AML-193 (cell line): ENCODE measurements at places on chromosomes 16 and 17.

DNA sequence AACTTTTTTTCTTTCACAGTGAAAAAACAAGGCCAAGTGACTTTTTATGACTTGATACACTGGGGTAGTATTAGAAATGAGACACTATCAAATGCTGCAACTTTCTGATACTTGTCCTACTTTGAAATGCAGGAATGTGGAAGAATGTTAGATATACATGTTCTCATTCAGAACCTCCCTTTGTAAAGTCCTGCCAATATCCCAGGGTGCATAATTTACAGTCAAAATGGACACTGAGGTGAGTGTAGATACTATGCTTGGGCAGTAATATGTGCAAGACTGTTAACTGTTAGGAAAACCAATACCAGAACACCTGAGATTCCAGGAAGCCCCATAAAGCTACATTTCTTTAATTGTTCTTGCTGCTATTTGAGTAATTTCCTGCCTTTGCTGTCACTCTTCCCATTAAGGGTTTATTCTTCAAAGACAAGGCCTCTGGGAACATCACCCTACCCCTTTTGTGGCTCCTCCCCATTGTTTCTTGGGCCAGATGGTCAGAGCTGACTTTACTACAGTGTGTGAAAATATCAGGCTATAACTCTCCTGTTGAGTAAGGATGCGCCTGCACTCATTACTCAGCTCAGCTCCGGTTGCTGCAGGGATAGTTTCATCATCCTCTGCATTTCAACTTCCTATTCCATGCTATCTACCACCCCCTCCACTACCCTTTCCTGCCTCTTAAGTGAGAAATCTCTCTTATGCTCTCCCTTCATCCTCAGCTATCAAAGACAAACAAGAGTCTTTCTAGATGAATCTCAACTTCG, 48.7 kb downstream of the TMEM100 start:
- DNase-seq: peak; percentile 51

GRCh38 chr16:53822936-53823529, 119.1 kb downstream of the FTO start:
- peak; percentile 20 for DNase-seq

DNA sequence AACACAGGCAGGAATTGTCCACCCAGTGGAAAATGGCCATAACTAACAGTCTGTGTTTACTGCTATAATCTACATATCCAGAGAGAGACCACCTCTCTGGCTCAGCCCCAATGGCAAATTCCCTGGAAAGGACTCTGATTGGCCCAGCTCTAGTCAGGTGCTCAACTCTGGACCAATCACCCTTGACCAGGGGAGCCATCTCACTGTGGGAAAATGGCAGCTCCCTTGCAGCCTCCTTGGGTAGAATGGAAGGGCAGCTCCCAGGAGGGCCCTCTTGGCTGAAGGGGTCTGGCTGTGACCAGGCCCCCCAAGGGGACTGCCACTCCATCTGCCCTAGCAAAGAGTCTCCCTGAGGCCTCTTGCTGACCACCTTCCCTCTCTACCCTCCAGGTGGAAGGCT, 3.1 kb downstream of the ALOX15B start:
- DNase-seq: no peak

GRCh38 chr16:76441391-76441790, 164.2 kb downstream of the CNTNAP4 start:
- no peak for DNase-seq

- DNase-seq: no peak
Measured at GRCh38 chr16:85484347-85485300, 128.5 kb upstream of the GSE1 start.

GRCh38 chr17:65055280-65055707, 1.2 kb downstream of the GNA13 start:
- DNase-seq: no peak

- DNase-seq: no peak
Measured at GRCh38 chr16:361341-361871, 8.9 kb upstream of the AXIN1 start.
